ENCODE measurements at places on chromosomes 1 and 21. TPM values are rescaled to one million over a fixed set of nuclear protein-coding genes. Genes with fewer than 3 reads are reported as not detected.

- no peak for DNase-seq
These were observed 21.2 kb upstream of the FMO4 start for GRCh38 chr1:171292799-171293198.

DNA sequence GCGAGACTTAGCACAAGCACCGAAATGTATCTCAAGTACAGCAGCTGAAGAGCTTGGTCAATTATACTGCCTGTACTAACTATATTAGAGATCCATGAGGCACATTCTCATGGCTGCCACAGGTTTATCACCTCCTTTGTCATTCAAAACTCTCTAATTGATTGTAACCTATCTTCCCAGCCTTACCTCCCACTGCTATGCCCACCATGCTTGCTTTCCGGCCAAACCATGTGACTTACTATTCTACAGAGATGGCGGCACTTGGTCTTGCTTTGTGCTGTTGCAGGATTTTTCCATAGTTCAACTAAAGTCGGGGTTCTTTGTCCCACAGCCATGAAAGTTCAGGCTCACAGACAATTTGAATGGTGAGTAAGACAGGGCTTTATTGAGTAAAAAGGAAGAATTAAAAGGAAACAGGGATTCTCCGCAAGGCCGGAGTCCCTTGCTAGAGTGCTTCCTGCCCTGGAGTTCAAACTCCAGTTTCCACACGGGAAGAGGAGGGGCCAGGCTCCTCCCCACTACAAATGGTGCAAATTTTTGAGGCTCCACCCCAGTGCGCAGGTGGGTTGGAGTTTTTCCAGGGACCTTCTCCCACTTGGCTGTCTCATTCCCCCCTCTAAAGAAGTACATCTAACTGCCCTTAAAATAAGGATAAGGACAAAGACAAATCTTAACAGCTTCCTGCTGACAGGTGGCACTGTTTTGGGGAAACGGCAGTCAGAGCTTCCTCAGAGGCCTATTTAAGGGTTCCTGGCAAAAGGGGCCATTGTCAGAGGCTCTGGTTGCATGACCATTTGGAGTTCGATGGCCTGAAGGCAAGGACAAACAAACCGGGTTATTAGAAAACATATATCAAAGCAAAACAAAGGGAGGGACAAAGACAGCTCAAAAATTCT, 28.7 kb downstream of the FMO2 start:
- no peak for DNase-seq

- no peak for DNase-seq
These were observed 341.6 kb downstream of the MATN1 start for GRCh38 chr1:30381671-30382365.

GRCh38 chr1:44819196-44819607, 10.9 kb downstream of the BTBD19 start:
- no peak for DNase-seq

DNA sequence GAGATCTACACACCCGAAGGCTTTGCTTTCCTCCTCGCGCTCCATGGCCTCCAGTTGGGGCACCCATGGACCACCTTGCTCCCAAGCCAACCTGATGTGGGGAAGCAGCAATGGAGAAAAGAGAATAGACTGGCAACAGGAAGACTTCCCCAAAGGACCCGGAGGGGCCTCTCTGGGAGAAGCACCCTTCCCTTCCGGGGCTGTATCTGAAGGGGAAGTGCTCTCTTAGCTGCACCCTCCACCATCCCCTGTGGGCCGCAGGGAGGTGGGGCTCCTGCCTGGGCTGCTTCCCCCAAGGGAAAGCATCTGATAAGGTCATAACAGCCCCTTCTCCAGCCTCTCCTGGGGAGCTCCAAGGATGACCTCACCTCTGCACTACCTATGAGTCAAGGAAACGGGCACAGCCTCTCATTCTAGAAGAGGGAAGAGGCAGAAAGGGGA, 100.2 kb downstream of the RIPK4 start:
- DNase-seq = no peak

GRCh38 chr1:175150596-175151319, 41.8 kb downstream of the KIAA0040 start:
- DNase-seq = no peak

- no peak for DNase-seq
These were observed 102.9 kb downstream of the DENND1B start for GRCh38 chr1:197672347-197672746.

DNA sequence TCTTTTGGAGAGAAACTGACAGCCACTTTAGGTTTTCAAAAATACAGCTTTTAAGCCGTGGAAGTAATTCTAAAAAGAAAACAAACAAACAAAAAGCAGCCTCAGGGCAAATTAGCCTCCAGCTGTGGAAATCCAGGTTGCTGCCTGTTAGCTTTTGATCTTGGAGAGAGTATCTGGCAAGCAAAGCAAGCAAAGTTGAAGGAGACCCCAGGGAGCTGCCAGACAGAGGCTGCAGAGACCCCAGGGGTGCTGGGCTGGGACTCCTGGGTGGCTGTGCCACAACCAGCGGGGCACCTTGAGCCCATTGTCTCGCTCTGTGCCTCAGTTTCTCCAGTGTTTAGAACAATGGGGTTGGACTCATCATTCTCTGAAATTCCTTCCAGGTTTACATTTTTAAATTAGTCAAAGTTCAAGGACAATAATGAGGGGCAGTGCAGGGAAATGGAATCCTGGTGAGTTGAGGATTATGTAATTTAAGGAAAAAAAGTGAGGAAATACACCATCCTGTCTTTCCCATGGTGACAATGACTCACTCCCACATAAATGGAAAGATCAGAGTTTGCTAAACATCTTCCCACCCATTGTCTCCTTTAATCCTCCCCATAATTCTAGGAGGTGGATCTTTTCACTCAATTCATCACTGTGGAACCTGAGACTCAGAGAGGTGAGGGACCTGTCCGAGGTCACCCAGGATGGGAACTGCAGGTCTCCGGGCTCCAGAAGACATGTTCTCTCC, 480.5 kb downstream of the MATN1 start:
- no peak for DNase-seq

- DNase-seq = no peak
These were observed 140.4 kb downstream of the COL24A1 start for GRCh38 chr1:86016076-86016759.

- DNase-seq = no peak
These were observed 41.3 kb upstream of the KCNE1 start for GRCh38 chr21:34553151-34553952.

- no peak for DNase-seq
These were observed 142.5 kb downstream of the TIAM1 start for GRCh38 chr21:31201548-31201947.

GRCh38 chr21:38743772-38744529, 61.8 kb upstream of the ETS2 start:
- no peak for DNase-seq

DNA sequence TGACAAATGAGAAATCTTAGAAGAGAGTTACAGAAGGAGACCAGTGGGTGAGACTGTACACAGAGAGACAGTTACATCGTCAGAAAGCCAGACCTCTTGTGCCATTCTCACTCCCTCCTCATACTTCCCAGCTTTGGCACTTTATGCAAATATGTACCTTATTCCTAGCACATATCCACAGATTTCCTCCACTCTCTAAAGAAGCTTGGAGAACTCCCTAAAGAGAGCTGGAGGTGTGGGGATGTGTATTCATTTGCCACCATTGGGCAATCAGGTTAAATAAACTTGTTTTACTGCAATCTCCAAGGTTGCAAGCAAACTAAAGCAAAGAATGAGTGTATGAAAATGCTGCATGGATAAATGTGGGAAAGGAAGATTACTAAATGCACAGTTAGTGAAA, 380.9 kb upstream of the PRMT6 start:
- DNase-seq = no peak

- DNase-seq = no peak
These were observed 4.9 kb downstream of the TPM3 start for GRCh38 chr1:154186852-154187501.

DNA sequence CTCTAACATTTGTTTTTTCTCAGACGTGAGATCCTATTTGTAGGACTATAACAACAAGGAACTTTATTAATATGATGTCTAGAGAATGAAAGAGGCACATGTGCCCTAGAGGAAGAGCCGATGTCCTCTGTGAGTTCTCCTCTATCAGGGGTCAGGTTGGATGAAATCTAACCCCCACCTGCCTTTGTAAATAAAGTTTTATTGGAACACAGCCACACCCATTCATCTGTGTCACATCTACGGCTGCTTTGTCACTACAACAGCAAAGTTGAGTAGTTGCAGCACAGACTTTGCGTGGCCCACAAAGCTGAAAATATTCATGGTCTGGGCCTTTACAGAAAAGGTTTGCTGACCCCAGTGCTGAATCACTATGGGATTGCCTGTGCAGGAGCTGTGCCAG, 571 bp upstream of the CAPN9 start:
- DNase-seq = no peak

GRCh38 chr21:42397746-42398394, 2.0 kb upstream of the TMPRSS3 start:
- DNase-seq = peak; percentile 28

GRCh38 chr1:93681101-93681988, at the start of gene BCAR3:
TSS of gene BCAR3 (minus strand) at chr1:93681837. CDS start at chr1:93674930, 6,907 bp downstream.
- peak; percentile 71 for DNase-seq

GRCh38 chr1:226678251-226678650, 60.8 kb downstream of the ITPKB start:
- DNase-seq = no peak

FBLIM1 gene
- 17.4 TPM for total RNA-seq

DDX59 gene
- 30.1 TPM for total RNA-seq

AKR7A3 gene
- 5.1 TPM for total RNA-seq

NBPF11 gene
- total RNA-seq = 12.0 TPM

Data from breast epithelium (tissue), 4 donors.